Retinal pigment epithelial cell (primary cell): ENCODE measurements at places on chromosomes 5 and 9.

GRCh38 chr9:94139672-94140417 lies 55.6 kb downstream of the PTPDC1 start:
- peak; percentile 94 for DNase-seq

DNA sequence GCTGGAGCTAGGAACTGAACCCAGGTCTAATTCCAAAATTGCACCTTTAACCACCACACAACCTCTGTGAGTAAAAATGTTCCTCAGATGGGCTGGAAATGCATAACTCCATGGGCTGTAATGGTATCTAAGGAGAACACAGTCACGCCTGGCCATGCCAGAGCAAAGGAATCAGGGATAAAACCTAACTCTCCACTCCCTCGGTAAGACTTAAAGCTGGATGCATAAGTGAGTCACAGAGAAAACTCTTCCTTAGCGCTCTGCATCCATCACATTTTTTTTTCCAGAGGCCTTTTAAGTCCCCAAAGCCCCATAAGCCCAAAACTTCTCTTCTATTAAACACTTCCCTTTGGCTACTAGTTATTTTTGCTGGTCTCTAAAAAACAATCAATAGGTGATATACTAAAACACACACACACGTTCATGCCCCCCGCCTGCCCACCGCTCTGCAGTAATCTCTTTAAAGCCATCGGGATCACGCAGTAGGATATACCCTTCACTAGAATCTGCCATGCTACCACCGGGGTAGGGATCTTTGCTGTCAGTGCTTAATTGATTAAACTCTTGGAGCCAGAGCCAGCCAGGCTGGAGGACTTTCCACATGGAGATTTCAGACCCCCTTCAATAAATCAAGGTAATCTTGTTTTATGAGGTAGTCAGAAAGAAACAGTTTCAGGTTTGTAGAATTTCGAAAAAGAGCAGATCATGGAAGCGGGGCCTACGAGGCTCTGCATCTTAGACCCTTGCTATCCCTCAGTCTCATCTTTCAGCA lies 212.9 kb downstream of the MAPKAP1 start:
- DNase-seq: no peak

DNA sequence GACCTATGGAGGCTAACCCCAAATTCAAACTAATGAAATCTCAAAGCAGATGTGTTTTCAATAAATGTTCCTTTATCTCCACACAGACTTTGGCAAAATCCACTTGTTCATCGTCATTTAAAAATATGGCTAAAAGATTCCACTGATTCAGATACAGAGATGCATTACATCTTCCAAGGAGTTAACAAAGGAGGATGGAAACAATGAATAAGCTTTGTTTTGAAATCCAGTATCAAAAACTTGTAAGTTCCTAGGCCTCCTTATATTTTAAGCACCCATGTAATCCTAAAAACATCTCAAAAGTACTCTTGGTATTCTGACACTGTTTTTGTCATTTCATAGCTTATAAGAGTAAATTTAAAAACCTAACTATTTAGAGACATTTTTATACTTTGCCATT lies 345.6 kb upstream of the ACTBL2 start:
- DNase-seq: no peak

GRCh38 chr5:135993880-135994636 lies 34.7 kb upstream of the TGFBI start:
- no peak for DNase-seq

GRCh38 chr9:94818178-94818541 lies 91.7 kb downstream of the AOPEP start:
- no peak for DNase-seq

DNA sequence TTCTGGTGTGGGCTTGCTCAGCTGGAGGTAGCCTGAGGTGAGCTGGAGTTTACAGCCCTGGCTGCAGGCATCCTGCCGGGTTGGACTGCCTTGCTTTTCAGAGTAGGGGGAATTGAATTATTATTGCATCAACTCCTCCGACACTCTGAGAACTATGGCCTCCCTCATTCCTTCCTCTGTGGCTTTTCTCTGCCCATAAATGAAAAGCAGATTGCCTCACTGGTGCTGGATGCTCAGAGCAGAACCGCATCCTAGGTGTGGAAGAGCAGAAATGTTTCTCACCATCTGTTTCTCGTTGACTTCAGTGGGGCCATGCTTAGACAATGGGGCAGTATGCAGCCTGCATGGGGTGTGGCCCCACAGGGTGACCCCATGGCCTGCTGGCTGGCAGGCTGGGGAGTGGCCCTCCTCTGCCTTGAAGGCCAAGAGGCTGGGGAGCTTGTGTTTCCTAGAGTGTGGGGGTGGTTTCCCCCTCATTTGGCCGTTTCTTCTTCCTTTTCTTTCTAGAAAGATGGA lies 27.3 kb upstream of the TGFBI start:
- no peak for DNase-seq

DNA sequence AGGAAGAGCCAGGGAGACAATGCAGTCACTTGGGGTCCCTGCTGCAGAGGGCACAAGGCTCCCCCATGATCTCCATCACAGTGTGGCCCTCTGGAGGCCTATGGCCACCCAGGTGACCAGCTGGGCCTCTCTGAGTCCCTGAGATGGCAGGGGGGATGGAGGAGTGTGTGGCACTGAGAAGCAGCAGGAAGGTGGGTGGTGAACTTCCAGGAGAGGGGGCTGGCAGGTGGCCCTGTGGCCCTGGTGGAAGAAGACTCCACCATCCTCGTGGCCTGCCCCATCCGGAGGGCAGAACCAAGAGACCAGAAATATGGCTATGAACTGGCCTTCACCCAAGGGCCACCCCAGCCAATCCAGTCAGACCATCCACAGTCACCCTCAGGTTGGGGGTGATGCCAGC lies 31.7 kb upstream of the AFAP1L1 start:
- no peak for DNase-seq

DNA sequence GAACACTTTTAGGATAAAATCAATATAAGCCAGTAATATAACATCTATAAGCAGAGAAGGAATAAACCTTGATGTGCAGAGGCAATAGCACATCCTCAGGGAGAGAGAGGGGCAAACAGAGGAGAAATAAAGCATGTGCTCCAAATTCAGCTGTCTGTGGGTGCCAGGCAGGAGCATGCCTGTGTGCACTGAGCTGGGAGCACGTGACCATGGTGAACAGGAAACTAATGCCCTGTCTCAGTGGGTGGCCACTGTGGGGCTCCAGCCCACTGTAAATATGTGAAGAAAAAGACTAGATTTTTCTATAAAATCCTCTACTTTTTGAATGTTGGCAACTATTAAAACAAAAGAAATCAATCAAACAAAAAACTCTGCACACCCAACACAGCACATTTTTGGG lies 55.3 kb downstream of the FYB1 start:
- no peak for DNase-seq

DNA sequence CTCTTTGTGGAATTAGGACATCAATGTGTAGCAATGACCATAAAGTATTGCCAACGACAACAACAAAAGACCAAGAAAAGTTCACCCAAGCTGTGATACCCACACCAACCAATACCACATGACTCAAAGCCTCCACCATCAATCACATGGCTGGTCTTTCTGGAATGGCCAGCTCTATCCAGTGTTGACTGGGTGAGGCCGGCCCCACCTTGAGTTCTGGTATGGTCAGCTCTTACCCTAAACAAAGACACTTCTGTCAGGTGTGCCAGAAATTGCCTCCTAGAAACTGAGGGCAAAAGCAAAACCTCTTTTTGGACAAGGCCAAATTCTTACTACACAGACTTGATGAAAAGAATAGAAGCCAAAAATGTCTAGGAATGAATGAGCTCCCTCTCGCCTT lies 331.5 kb downstream of the ZNF608 start:
- DNase-seq: no peak

DNA sequence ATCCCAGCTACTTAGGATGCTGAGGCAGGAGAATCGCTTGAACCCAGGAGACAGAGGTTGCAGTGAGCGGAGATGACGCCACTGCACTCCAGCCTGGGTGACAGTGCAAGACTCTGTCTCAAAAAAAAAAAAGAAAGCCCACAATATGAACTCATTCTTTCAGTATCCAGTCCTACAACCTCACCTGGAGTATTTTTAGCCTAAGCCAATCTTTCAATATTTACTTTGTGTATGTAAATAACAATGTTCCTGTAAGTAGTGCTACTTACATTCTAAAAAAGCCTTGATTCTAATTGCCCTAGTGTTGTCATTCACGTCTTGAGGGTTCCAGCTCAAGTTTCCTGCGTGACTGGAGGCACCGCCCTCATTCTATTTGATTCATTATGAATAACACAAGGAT lies 62.0 kb downstream of the BHMT start:
- DNase-seq: no peak

DNA sequence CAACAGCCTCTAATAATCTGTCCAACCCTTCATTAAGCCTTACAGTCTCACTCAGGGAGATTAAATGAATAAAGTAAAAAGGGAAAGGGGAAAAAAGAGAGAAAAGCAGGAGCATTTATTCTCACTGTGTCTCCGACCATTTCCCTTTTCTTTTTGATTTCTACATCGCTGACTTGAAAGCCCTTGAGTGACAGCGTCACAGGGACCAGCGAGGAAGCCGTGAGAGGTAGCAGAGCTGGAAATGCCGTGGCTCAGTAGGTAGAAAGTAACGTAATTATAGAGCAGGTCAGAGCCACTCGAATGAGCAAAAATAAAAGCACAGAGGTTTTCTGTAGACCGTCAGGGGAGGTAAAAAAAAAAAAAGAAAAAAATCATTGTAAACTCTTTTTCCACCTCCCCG lies 52.4 kb downstream of the ASS1 start:
- no peak for DNase-seq

DNA sequence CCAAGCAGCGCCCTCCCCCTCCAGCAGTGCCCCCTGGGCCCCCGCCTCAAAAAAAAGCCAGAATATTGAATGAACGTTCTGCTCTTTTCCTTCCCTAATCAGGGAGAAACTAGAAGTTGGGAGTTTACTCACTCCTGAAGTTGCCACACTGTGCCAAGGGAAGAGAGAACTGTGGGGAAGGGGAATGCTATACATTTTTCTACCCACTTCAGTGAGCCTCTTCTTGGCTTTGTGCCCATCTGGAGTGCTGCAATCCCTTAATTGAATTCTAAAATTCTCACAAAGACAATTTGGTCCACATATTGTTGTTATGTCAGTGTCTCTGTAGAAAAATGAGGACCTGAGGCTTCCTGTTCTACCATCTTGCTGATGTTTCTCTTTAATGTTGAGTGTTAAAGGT lies 443.7 kb downstream of the DIRAS2 start:
- no peak for DNase-seq

DNA sequence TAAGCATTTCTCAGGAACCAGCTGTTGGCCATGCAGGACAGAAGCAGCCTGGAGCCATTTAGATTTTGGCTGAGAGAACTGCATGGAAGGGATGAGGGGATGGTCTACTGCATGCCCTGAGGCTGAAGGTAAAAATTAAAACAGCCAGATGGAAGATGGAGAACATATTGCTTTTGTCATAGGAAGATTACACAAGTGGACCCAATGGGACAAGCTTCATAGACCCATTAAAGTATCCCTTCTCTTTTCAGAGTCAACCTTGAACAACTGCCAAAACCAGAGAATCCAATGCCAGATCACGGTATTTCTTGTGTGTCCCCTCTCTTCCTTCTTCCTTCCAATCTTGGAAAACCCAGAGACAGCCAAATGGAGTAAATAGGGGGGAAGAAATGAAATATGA lies 253.4 kb downstream of the NR2F1-AS1 start:
- no peak for DNase-seq

- no peak for DNase-seq
Measured at GRCh38 chr9:130104491-130105193, 50.9 kb downstream of the GPR107 start.

- no peak for DNase-seq
Measured at GRCh38 chr5:151577566-151577965, 13.6 kb downstream of the FAT2 start.

GRCh38 chr9:5531101-5531882 lies 21.0 kb downstream of the PDCD1LG2 start:
- DNase-seq: no peak

GRCh38 chr5:73654819-73655318 lies 28.9 kb downstream of the ARHGEF28 start:
- no peak for DNase-seq

GRCh38 chr9:12595400-12595799 lies 97.8 kb upstream of the TYRP1 start:
- no peak for DNase-seq

DNA sequence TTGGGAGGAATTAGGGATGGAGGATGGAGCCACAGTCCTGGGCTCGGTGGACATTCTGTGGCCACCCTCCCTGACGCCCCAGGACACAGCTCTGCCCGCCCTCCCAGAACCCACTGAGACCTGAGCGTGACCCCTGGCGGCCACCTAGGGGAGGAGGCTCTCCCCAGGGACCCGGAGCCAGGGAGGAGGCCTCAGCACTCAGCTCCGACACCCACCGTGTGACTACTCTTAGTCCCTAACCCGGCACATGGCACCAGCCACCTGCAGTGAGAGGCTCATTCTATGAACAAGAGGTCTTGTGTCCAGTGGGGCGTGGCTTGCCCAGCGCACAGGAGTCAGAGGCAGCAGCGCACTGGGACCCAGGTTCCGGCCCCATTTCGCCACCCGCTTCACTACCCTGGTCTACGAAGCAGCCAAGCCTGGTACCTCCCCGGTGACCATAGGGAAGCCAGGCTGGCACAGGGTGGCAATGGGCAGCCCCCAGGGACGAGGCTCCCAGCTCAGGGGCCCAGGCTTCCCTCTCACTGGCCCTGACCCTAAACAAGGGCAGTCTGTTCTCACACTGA lies 10.2 kb downstream of the SARDH start:
- no peak for DNase-seq

- no peak for DNase-seq
Measured at GRCh38 chr5:180950291-180950949, 38.2 kb upstream of the BTNL3 start.

DNA sequence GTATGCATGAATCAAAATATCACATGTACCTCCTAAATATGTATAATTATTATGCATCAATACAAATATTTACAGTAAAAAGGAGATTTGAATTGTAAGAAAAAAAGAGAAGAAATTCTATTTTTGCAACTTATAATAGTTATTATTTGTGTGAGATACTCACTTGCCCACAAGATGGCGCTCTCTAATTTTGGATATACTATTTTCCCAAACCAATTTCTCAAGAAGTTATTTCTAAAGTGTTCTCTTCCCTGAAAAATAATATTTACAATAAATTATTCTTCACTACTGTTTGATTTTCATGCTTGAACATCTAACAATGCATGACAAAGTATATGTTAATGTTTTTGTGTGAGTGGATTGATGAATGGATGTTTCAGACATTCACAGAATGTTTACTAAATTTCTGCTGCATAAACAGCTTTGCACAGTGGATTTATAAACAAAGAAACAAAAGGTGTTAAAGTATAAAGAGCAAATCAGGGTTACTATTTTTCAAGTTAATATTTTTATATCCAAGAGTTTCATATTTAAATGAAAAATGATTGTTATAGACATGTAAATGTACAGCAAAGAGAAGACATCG lies 503.4 kb downstream of the PDE4D start:
- DNase-seq: no peak

GRCh38 chr9:87497604-87498045 lies at the start of gene DAPK1:
Gene DAPK1, plus strand, starts transcription at chr9:87497867. Its CDS starts 1,211 bp downstream, at chr9:87499078.
- DNase-seq: no peak

DNA sequence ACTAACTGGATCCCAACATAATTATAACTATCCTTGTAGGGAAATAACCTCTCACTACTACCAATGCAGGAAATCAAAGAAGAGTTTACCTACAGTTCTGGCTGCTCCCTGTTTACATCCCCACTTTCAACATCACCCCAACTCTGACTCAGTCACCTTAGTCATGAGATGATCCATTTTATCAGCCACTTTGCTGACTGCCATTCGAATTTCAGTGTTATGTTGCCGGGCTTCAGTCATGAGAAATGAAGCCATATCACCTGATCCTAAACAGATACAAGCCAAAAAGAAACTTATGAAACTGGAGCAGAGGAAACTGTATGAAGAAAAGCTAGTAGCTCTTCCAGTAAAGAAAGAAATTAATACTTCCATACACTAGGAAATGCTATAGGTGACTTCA lies 33.7 kb downstream of the SLC31A2 start:
- no peak for DNase-seq

GRCh38 chr5:171269717-171270116 lies 39.3 kb upstream of the TLX3 start:
- peak; percentile 34 for DNase-seq
